Thymus (tissue), 14 donors: ENCODE measurements at places on chromosomes 6 and 20. TPM values are rescaled to one million over a fixed set of nuclear protein-coding genes. Genes with fewer than 3 reads are reported as not detected.
A peak's percentile ranks its signal among the peaks of the same experiment; 100 is the strongest.

The RTF2 gene
- total RNA-seq, result 75.1 TPM

The ADGRB3 gene
- total RNA-seq, result 0.09 TPM

The PNLDC1 gene
- 0.28 TPM for total RNA-seq

The CLDN20 gene
- total RNA-seq, result not detected

The BPI gene
- total RNA-seq, result 2.1 TPM

The TFAP2D gene
- not detected for total RNA-seq

The TCF21 gene
- 0.05 TPM for total RNA-seq

The PRND gene
- total RNA-seq, result 3.5 TPM

DNA sequence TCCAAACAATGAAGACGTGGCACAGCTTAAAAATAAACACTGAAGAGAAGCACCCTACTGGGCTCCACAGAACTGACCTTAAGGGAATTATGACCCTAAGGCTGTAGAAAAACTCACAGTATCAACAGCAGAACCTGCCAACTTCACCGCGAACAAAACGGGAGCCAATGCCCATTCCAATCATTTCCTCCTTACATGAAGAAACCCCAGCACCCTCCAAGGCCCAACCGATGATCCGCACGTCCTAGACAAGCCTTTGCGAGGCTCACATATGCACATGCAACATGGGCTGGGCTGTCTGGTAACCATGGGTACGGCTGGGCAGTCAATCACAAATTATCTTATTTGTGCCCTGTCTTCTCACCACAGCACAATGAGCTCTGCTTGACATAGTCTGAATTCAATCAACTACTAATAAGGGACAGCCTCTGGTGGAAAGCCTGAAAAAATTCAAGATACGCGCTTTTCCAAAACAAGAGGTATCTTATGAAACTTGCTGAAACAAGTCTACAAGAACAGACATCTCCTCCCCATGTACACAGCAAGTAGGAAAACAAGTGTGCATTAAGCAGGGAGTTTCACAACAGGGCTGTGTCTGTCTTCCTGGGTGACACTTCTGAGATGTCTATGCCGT, 1.7 kb downstream of the DIDO1 start:
- H3K4me3 ChIP-seq, result peak overlapping the region; percentile 99
- H3K27ac ChIP-seq, result peak overlapping the region; percentile 94
- peaks cover 51% of the 10 kb centered on the region for H3K4me1 ChIP-seq
- no peaks in the 10 kb centered on the region for H3K27me3 ChIP-seq
- peaks cover 3% of the 10 kb centered on the region for H3K36me3 ChIP-seq

DNA sequence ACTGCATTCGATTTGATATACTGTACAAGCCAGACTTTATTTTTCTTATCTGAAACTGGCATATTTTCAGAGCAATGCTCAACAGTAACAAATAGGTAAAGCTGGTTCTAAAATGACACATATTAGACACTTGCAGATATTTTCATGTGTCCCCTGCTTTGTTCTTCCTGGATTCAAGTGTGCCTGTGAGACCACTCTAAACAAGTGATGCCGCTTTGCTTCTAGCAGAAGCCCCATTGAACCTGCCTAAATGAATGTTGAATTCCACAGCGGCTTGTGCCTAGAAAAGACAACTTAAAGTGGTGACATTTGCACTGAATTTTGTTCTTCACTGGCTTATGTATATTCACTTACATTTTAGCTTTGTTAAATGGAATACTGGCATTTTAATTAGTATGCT, 115.7 kb downstream of the AKAP7 start:
- H3K27ac ChIP-seq, result no peak overlapping the region
- DNase-seq, result no peak
- H3K36me3 ChIP-seq, result no peaks in the 10 kb centered on the region
- peaks cover 2% of the 10 kb centered on the region for H3K4me1 ChIP-seq
- H3K4me3 ChIP-seq, result no peak overlapping the region
- H3K27me3 ChIP-seq, result no peaks in the 10 kb centered on the region

DNA sequence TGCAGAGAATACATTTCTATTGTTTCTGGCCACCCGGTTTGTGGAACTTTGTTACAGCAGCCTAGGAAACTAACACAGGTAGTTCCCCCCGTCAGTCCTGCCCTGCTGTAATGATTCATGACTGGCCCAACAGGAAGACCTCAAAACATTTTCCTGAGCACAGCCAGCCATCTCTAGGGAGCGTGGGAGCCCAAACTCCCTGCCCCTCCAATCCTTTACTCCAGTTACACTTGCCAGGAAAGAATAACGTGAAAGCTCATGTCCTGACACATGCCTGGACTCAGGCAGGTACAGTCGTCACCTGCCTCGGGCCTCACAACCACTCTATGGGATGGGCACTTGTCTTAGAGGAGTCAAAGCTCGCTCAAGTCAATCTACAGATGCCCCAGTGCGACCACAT, 8.4 kb downstream of the TXNDC5 start:
- peaks cover 16% of the 10 kb centered on the region for H3K36me3 ChIP-seq
- H3K4me3 ChIP-seq, result no peak overlapping the region
- H3K27me3 ChIP-seq, result no peaks in the 10 kb centered on the region
- H3K27ac ChIP-seq, result no peak overlapping the region

GRCh38 chr20:57499676-57500075, 25.3 kb downstream of the CTCFL start:
- DNase-seq, result no peak
- no peaks in the 10 kb centered on the region for H3K36me3 ChIP-seq
- H3K27ac ChIP-seq, result no peak overlapping the region
- peaks cover 11% of the 10 kb centered on the region for H3K4me1 ChIP-seq
- H3K4me3 ChIP-seq, result no peak overlapping the region
- peaks cover 11% of the 10 kb centered on the region for H3K27me3 ChIP-seq

- no peaks in the 10 kb centered on the region for H3K27me3 ChIP-seq
- H3K27ac ChIP-seq, result peak overlapping the region; percentile 100
- peak; percentile 72 for DNase-seq
- H3K4me3 ChIP-seq, result peak overlapping the region; percentile 79
- peaks cover 39% of the 10 kb centered on the region for H3K4me1 ChIP-seq
- no peaks in the 10 kb centered on the region for H3K36me3 ChIP-seq
Measured at GRCh38 chr6:26215585-26216358, 128.5 kb downstream of the HFE start.

GRCh38 chr6:163398815-163399214, 15.7 kb upstream of the QKI start:
- no peak overlapping the region for H3K4me3 ChIP-seq
- H3K27ac ChIP-seq, result no peak overlapping the region
- H3K27me3 ChIP-seq, result no peaks in the 10 kb centered on the region
- DNase-seq, result no peak

- H3K4me3 ChIP-seq, result peak overlapping the region; percentile 89
- peaks cover 8% of the 10 kb centered on the region for H3K27me3 ChIP-seq
- no peak for DNase-seq
Measured at GRCh38 chr6:119350202-119350951, 816 bp upstream of the MAN1A1 start.
